NCI-H1436 treated with DMSO at 0.1 percent for 48 hours (cell line): ENCODE measurements at places on chromosomes 16 and 17.

DNA sequence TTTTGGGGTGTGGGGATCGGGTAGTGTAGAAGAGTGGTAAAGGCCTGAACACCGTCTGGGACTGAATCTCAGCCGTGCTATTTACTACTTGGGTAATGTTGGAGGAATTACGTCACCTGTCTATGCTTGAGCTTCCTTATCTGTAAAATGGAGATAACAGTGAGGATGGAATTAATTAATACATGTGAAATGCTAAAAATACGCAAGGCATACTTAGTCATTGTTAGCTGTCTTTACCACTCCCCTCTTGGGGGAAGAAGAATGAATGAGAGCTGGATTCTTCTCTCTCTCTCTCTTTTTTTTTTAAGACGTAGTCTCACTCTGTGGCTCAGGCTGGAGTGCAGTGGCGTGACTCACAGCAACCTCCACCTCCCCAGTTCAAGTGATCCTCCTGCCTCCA lies 41.1 kb upstream of the TANGO6 start:
- no peak for DNase-seq

DNA sequence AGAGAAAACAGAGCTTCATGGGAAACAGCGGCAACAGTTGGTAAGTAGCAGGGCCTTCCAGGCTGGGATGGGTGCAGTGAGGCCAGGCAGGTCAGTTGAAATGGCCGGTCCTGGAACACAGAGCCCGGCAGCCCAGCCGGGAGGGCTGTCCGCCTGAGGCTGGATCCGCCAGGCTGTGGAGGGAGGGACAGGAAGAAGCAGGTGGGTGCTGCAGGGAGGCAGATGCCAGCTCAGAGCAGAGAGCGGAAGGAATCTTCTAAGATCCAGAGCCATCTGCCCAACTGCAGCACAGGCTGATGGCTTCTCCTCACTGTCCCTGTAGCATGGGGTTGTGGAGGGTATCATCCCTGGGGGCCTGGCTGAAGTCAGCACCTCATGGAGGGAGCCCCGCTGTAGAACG lies 599 bp downstream of the RNF112 start:
- no peak for DNase-seq

DNA sequence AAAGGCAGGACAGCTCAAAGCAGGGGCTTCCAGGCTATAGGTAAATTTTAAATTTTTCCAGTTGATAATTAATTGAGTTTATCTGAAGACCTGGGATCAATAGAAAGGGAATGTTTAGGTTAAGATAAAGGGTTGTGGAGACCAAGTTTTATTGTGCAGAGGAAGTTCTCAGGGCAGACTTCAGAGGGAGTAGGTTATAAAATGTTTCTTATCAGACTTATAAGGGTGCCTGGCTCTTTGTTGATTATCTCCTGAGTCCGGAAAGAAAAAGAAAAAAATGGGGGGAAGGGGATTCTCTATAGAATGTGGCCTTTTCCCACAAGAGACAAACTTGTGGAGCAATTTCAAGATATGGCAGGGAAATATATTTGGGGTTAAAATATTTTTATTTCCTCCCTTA lies 15.9 kb downstream of the SLC46A1 start:
- DNase-seq: no peak

GRCh38 chr17:19958023-19958422 lies 19.6 kb downstream of the AKAP10 start:
- DNase-seq: no peak

DNA sequence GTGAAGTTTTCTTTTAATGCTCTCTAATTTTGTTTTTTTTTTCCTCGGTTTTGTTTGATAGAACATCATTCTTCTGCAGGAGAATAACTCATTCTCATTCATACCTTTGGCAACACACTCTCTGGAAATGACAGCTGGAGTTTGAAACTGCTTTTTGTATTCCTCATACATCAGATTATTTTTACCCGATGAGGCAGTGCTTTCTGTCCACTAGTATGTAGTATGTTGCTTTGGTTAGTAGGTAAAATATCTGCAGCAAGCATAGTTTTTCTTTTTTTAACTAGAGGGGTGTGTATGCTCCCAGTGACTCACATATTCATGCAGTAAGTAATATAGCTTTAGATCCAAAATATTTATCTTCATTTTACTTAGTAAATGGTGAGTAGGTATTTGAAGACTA lies 6.4 kb downstream of the PRKCA start:
- no peak for DNase-seq

DNA sequence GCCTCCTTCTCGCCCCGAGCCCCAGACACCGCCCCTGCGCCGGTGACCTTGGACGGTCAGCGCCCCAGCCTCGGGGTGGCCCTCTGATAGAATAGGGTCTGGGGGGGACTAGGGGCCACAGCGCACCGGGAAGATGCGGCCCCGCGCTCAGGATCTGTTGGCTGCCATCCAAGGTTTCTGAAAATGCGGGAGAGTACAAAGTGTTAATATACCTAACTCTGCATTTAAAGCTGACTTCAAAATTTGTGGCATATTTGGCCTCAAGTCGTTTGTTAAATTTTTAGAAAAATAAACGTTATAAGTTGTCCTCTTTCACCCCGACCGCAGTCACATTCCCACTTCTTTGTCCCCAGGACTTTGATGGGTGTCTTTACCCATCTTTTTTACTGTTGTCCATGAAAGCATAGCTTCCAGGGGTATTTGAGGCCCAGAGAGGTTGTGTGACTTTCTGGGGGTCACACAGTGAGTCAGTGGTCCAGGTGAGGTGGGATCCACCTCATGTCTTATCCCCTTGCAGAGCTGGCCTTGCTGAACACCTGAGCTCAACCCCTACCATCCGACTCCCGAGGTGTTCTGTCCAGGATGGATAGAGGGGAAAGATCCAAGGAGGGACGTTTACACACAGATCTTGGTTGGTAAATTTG lies 796 bp downstream of the NT5M start:
- no peak for DNase-seq

- no peak for DNase-seq
Observed at GRCh38 chr17:50806141-50806643, 29.2 kb upstream of the WFIKKN2 start.

DNA sequence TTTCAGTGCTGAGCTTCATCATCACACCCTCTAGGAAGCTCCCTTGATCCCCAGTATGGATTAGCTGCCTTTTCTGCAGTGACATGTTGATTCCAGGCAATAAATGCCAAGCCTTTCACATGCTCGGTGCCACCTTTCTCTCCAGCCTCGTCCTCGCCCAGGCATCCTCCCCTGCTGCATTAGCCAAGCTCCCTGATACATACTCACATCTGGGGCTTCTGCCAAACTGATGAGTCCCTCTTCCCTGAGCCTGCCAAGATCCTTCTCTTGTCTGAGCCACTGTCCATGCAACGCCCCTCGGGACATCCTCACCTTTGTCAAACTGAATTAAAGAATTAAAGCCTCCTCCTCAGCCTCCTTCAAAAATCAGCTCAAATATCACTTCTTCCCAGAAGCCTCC lies 538.5 kb upstream of the CDH11 start:
- no peak for DNase-seq

DNA sequence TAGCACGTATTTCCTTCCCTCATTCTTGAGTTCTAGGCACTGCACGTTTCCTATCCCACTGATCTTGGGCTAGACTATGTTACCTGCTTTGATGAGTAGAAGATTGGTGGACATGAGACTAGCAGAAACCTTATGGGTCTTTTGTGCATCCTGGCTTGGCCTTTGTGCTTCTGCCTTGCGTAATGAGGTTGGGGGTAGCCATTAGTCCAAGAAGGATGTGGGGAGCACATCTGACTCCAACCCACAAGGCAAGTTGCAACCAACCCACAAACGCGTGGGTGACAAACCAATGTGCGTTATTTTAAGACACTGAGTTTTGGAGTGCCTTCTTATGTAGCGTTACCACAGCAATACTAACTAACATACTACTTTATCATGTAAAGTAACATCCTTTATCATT lies 180.4 kb upstream of the IRX5 start:
- no peak for DNase-seq

- DNase-seq: no peak
Observed at GRCh38 chr16:64217789-64218535, 903.9 kb downstream of the CDH11 start.

DNA sequence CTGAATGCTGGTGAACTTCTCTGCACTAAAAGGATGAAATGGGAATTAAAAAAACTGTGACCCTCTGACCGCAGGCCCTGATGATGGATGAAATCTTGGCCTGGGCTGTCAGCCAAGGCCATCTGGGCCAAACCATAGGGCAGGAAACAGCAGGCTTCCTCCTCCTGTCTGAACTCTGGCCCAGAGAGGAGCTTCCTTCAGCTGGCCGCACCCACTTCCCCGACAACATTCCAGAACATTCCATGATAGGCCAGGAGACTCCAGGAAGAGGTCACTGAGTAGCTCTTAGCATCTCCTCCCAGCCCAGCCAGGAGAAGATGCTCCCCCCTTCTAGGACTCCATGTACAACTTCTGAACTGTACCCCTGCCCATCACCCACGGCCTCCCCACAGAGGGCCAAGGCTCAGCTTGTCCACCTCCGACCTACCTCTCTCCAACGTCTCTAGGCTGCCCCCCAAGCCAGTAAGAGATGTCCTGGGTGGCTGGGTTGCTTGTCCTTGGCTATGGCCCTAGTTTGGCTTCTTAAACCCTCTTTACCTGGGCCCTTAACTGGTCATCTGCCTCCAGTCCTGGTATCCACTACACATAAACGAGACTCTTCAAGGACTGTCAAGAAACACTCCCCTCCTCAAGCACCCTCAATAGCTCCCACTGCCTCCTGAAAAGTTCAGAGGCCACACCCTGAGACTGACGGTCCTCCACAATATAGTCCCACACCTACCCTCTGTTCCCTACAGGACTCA lies 1.7 kb downstream of the RPH3AL start:
- no peak for DNase-seq

DNA sequence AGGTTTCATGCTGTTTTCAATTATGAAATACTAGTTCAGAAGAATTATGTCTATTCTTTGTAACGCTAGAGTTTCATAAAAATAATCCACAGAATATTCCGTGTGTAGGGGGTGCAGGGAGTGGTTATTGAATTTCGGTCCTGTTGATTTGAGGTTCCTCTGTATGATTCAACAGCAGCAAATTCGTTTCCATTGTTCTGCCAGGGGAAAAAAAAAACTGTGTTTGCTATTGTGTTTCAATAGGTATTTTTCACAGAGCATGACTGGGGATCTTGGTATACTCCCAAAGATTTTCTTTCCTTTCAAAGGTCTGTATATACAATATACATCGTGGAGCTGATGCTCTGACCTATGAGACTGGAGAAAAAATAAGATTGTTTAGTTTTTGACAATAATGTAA lies 15.8 kb downstream of the SHISA9 start:
- no peak for DNase-seq

GRCh38 chr17:32777436-32777835 lies 99.5 kb downstream of the MYO1D start:
- no peak for DNase-seq

DNA sequence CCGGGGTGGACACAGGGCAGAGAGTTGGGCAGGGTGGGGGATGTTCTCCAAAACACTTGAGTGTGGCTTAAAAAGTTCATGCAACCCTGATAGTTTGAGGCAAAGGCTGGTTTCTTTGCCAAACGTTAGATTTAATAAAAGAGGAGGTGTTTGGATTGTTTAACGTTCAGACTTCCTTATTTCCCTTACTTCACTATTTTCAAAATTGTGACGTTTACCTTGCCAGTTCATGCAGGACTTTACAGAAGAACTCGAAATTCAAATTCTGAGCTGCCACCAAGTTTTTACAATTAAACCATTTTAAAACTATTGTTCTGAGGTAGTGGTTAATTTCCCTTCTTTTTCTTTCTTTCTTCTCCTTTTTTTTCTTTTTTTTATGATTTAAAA lies 5.5 kb downstream of the SEC14L1 start:
- no peak for DNase-seq

GRCh38 chr17:9002606-9003354 lies 18.5 kb upstream of the NTN1 start:
- DNase-seq: no peak

GRCh38 chr16:88317613-88317965 lies 65.2 kb upstream of the ZNF469 start:
- no peak for DNase-seq

GRCh38 chr16:75262104-75262799 lies 10.8 kb upstream of the BCAR1 start:
- no peak for DNase-seq

- DNase-seq: no peak
Observed at GRCh38 chr16:68166264-68166663, 69.7 kb downstream of the ESRP2 start.

- no peak for DNase-seq
Observed at GRCh38 chr17:40121181-40122135, at the start of gene MSL1. TSS of gene MSL1 (plus strand) at chr17:40121971. CDS start at chr17:40122613, 642 bp downstream.

DNA sequence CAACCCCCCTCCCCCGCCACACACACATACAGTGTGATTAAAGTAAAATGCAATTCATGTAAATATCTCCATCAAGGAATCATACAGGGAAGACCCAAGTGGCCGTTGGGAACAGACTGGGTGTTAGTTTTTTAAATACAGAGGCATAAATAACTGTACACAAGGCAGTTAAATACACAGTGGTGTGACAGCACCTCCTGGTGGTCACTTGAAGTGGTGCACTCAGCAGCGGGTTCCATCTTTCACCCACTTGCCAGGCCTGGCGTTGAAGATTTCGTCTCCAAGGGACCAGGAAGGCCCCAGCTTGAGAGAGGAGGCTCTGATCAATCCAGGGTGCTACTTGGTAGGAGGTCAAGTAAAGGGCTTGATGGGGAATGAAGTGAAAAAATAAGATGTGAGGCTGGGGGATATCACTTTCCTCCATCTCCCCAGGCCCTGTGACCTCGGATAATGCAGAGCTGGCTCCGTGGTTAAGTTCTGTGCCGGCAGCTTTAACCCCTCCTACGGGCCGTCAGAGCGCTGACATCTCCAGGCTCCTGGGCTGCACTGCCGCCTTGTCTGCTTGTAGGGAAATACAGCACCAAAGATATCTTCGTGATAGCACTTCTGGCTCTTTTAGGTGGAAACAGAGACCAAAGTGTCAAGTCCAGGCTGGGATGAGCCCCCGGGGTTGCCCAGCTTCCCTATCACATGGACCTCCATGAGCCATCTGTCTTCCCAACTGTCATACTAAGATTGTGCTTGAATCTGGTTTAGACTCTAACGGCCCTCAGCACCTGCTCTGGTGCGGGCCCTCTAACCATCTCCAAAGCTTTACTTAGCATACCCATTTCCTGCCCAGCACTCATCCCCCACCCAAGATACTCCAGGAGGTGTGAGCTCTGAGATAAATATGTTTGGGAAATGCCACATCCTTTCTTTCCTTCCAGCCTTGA lies 20.7 kb downstream of the LGALS9 start:
- DNase-seq: no peak

- DNase-seq: no peak
Observed at GRCh38 chr17:61294286-61294685, 105.4 kb upstream of the TBX2 start.
